ENCODE measurements at places on chromosomes 7 and 10.

DNA sequence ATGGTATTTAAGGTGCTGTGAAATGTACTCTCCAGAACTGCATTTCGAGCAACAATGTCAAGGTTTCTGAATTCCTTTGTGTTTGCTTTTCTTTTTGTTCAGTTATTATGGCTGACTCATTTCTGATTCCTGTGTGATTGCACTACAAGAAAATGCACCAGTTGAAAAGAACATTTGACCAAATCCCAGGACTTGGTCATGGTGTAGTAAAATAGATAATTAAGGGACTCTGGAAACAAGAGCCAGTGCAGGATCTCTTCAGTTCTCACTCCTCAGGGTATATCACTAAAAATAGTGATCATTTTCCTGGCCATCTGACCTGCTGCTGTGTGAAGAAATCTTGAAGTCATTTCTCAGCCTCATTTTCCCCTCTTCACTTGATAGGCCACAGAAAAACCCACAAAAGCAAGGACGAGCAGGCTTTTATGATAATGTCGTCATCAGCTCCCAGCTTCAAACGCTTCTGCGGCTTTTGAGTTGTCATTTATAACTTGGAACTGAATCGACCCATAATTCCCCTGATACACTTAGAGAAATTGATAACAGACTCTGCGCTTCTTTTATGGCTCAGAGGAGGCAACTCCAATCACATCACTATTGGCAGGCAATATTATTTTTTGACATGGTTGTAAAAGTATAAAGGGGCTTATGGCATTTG, 274.7 kb downstream of the HDAC9 start:
- DNase-seq: no peak

GRCh38 chr7:149448961-149449360, 11.9 kb downstream of the ZNF777 start:
- DNase-seq: no peak

GRCh38 chr7:151247611-151248345, 716 bp downstream of the SMARCD3 start:
- no peak for DNase-seq

DNA sequence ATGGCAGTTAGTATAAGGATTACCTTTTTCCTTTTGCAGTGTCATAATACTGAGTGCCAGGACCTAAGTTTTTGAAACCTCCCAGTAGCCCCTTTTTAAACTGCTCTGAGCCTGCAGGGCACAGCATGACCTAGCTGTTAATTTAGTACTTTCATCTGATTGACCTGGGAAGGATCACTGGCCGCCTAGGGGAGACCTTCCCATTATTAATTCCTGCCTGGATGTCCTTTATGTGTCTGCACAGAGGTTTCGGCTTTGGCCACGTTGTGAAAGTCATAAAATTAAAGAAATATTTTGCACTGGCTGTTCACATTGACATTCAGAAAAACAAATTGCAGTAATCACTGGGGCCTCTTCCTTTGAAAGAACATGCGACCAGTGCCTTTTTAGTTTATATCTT, 290.2 kb downstream of the SDK1 start:
- no peak for DNase-seq

GRCh38 chr10:10209167-10209566, 808.5 kb upstream of the CELF2 start:
- no peak for DNase-seq

DNA sequence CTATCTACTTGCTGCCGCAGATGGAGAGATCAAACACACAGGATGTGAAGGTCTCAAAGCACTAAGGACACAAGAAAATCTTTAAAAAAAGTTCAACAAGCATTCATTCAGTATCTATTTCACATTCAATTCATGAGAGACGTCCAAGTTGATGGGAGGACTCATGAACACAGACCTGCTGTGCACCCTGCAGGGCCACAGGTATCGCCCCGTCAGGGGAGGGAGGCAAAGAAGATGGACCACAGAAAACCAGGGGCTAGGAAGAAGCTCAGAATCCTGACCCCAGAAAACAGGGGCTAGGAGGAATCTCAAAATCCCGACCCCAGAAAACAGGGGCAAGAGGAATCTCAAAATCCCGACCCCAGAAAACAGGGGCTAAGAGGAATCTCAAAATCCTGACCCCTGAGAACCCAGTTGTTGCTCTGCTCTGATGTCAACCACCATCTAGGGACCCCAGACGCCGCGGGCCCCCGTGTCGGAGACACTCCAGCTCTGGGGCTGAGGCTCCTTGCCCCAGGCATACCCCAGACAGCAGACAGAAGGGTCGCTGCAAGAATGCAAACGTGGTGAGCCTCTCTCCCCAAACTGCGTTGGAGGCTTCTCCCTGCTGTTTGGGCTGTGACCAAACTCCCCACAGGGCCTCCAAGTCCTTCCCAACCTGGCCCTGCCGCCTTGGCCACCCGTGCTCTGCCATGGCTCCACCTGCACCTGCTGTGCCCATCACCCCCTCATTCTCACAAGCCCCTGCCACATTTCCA, 197.6 kb downstream of the DIP2C start:
- no peak for DNase-seq

- DNase-seq: no peak
These were observed 258.7 kb downstream of the SORCS3 start for GRCh38 chr10:104899779-104900178.

DNA sequence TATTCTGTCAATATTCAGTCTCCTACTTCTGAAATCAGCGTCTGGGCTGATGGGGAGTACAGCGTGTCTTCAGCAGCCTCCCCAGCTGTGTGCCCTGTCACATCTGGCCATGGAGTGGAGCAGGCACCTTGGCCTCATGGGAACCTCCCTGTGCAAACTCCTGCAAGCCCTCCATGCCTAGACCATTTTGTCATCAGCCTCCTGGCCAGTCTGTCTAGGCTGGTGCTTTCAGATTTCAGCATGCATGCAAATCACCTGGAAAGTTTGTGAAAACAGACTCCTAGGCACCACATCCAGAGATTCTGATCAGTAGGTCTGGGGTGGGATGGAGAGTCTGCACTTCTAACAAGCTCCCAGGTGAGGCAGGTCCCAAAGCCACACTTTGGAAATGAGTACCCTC, 26.2 kb upstream of the CCSER2 start:
- DNase-seq: no peak
